ENCODE measurements at places on chromosomes 2 and 18.

DNA sequence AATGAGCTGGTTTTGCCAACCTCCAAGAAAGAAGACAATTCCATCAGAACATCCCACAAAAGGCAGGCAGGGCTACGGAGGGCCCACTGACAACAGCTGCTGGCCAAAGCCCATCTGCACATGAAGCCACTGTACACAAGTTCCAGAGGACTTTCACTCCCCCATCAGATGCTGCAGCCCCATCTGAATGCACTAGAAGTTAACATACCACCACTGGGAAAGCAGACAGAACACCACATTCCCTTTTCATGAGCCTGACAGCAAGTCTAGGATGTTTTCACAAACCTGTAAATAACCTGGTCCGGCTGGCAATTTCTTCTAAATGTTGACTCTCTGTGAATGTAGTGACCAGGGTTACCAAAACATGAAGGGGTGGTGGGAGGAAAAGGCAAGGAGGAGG, 41.5 kb downstream of the CCBE1 start:
- DNase-seq, result no peak

GRCh38 chr2:205556841-205557539, 125.3 kb upstream of the NRP2 start:
- DNase-seq, result peak; percentile 45

DNA sequence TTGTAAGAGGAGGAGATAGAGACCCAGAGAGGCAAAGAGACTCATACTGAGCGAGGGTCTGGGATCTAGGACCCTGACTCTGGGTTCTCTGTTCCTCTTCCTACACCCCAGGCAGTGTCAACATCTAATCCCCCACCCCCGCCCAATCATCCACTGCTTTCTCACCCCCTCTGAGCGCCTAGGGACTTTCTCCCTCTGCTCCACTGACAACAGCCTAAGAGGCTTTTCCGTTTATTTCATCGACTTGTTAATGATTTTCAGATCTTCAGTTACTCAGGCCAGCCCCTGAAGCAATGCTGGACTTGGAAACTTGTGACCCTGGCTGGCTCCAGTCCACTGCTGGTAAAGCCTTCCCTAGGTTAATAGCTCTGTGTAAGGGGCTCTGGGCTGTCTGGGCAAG, 65.1 kb downstream of the TFCP2L1 start:
- DNase-seq, result no peak

GRCh38 chr2:69512446-69512845, 75.2 kb upstream of the NFU1 start:
- no peak for DNase-seq

GRCh38 chr2:190405070-190405469, 3.1 kb upstream of the MFSD6 start:
- no peak for DNase-seq

DNA sequence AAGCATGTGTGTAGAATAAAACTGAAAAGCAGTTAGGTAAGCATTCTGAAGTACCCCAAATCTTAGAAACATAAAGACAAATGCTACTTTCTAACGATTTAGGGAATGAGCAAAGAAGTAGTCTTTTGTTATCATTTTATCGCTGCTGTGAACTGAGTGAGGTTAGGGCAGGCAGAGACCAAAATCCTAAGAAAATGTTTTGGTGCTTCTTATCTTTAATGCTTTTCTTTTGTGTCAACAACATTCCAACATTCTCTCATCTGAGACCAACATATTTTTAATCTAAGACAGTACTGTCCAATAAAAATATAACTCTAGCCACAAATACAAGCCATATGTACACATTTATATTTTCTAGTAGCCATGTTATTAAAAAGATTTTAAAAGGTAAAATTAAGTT, 789.4 kb upstream of the PIK3C3 start:
- no peak for DNase-seq

DNA sequence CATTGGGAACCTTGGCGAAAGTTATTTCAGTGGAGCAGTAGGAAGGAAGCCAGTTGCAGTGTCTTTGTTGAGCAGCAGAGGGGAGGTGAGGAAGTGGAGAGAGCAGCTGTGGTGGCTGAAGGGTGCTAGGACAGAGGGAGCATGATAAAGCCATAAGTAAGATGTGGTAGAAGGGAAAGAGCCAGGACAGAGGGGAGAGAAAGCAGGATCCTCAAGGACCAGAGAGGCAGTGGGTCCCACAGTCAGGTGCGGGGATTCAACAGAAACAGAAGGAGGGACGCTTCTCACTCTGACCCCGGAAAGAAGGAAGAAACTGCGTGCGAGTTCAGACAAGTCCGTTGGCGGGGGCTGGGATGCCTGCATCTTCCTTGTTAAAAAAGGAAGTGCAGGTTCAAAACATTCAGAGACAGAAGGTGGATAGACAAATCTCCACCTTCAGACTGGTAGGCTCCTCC, at the start of gene CXCR2:
TSS of gene CXCR2 (plus strand) at position 403 of the 455 bp plus-strand sequence. CDS start 8,774 bp downstream, outside the sequence.
- peak; percentile 38 for DNase-seq

DNA sequence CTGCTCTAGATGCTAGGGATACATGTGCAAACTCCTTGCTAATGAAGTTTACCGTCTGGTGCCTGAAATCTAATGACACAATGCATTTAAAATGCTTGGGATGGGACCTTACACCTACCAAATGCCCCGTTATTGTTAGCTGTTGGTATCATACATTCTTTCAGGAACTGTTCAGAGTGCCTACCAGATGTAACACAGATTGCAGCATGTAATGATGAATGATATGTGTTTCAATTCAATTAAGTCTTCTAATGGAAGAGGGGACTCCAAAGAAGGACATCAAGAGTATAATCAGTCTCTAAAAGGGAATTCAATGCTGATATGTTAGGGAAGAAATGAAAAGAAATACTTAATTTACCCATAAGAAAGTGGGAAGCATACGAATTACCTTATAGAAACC, 3.2 kb downstream of the LYPD6 start:
- no peak for DNase-seq

DNA sequence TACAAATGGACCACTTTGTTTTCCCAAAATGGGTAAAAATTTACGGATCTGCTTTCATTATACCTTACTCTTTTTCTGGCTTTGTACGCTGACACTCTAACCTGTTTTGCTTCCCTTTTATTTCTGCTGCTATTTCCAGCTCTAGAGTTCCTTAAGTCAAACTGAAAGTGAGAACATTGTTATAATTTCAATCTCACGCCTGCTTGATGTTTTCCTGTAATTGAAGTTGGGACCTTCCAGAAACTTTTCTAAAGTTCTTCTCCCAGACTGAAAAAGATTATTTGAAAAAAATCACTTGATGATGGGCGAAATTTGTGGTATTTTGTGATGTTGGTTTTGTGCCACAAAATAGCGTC, 1.8 kb downstream of the GLS start:
- DNase-seq, result no peak

GRCh38 chr2:154133823-154134222, 262.1 kb downstream of the GALNT13 start:
- no peak for DNase-seq

GRCh38 chr2:98543214-98543613, 65.1 kb downstream of the COA5 start:
- DNase-seq, result no peak

DNA sequence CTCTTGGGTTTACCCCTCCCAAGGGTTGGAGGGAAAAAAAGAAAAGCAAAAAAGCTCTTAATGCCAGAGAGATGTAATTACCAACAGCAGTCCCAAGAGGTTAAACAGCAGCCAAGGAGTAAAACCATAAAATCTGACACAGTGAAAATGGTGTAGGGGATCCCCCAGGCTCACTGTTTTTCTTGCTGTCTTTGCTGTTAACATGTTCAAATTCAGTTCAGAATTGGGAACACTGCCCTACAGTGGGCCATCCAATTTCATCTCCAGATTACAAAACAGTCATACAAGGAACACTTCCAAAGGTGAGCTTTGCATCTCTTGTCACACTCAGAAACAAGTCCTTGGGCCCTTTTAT, 54.5 kb downstream of the PLEKHM3 start:
- DNase-seq, result no peak

DNA sequence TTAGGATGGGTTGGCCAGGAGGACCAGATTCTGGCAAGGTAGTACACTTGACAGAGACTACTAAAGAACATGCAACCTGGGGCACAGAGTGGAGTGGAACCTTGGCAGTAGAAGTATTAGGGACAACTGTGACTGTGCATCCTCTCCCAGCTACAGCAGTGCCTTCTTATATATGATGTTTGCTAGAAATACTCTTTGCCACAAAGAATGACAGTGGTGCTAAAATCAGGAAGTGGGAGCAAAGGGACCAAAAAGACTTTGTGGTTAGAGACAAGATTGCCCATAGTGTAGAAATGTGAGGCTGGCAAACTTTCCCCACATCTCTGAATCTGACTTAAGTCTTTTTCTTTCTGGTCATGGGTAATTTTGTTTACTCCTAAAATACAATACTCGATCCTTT, 9.4 kb upstream of the SLC38A11 start:
- no peak for DNase-seq

DNA sequence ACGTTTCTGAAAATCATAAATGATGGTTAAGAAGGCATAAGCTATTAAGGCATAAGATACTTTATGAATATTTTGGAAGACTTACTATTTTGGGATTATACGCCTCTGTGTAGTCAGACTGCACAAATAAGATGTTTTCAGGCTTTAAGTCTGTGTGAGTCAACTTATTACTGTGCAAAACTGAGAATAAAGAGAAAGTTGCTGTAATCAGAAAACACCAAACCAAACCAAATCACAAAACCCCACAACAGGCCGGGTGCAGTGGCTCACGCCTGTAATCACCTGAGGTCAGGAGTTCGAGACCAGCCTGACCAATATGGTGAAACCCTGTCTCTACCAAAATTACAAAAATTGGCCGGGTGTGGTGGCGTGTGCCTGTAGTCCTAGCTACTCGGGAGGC, 7.7 kb downstream of the CLK1 start:
- no peak for DNase-seq

GRCh38 chr18:44500808-44501610, 179.7 kb upstream of the SETBP1 start:
- DNase-seq, result no peak

- DNase-seq, result no peak
Measured at GRCh38 chr2:124258140-124258880, 233.2 kb downstream of the CNTNAP5 start.

GRCh38 chr2:237556773-237557632, 9.4 kb upstream of the PRLH start:
- DNase-seq, result no peak

GRCh38 chr2:191064590-191064989, 50.6 kb upstream of the STAT1 start:
- DNase-seq, result no peak

GRCh38 chr2:73128841-73129535, 16.2 kb upstream of the RAB11FIP5 start:
- no peak for DNase-seq

GRCh38 chr2:203718087-203718486, 11.6 kb downstream of the CD28 start:
- no peak for DNase-seq

DNA sequence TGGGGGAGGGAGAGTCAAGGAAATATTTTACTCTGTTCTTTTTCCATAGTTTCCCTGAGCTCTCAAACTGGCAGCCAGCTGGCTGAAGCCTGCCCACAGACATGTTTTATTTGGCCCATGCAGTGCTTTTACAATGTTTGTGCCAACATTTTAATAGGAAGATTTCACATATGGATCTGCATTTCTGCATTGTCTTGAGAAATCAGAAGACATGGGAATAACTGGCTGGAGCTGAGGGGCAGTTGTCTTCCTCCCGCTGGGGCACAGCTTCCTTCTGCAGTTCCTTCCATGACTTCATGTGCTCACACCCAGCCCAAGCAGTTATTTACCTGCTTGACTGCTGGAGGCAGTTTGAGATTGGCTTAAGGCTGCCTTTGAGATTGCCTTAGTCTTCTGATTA, 74.4 kb downstream of the PLCL1 start:
- DNase-seq, result no peak

DNA sequence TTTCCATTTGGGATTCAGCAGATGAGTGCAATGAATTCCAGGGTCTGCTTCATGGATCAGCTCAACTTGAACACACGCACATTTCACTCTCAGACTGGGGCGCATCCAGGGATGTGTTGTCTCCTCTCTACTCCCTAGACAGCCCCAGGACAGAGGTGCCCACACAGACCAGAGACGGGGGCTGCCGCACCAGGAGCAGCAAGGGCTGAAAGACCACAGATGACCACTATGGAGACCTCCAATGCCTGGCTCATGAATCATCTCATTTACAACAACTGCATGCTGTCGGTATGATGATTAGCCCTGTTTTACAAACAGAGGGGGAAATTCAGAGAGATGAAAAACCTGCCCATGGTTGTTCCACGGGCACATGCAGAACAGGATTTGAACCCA, 63.1 kb downstream of the CYP26B1 start:
- DNase-seq, result no peak

DNA sequence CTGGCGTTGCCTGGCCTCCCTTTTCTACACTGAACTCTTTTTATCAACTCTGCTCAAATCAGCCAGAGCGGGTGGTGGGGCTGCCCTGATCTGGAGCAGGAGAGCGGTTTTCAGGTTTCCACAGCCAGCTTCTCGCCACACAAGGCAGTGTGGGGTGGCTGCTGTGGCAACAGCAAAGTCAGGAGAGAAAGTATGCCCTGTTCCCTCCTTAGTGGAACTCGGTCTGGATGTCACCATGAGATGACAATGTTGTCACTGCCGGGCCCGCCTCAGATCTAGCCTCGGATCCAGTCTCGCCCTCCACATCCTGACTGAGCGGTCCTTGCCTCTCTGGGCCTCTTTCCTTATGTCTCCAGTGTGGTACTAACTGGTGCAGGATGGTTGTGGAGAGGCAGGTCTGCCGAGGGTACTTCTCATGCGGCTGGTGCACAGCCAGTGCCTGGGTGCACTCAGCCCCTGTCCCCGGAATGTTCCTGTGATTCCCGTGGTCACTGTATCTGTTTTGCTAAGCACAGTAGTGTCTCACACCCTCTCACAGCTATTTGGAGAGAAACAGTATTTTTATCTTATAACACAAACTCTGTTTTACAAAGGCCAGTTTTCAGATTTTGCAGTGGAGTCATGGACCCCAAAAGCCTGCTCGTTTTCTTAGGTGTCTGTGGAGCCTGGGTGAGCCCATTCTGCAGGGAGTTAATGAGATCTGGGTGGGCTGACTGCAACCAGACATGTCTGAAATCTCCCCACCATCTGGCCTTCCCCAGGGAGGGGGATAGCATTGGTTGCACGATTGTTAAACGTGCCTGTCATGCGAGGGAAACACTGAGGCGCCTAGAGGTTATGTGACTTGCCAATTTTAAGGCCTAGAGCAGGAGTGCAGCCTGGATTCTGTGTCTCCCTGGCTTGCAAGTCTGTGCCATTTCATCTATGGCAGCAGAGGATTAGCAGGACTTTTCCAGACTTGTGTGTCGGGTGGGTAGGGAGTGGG, 261.1 kb upstream of the AGAP1 start:
- DNase-seq, result no peak

GRCh38 chr18:47470941-47471340, 219.5 kb upstream of the SKOR2 start:
- DNase-seq, result no peak

GRCh38 chr2:215082446-215082845, 56.0 kb downstream of the ABCA12 start:
- no peak for DNase-seq

DNA sequence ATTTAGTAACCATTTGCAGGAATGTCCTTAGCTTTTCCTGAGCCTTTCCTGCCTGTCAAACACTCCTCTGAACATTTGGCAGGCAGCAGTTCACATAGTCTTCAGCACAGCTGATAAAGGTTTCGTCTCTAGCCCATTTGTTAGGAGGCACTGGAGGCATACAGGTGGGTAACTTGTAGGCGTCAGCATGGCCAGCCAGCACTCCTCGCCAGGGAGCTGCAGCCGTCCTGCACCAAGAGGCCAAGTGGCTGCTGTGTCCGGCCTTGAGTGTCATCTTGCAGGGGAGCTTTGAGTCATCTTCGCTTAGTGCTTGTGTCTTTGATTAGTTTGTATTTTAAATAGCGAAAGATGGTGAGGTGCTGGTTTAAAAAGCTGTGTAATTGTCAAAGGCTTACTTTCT, 120.3 kb upstream of the NFATC1 start:
- no peak for DNase-seq

GRCh38 chr2:161206471-161207032, 46.3 kb downstream of the TANK start:
- DNase-seq, result no peak

All from H9 (cell line).